Mucosa of descending colon (tissue), 3 donors: ENCODE measurements at places on chromosomes 4 and X. TPM values are rescaled to one million over a fixed set of nuclear protein-coding genes. Genes with fewer than 3 reads are reported as not detected.

GJB1 gene
- 78.9 TPM for total RNA-seq

GPR50 gene
- total RNA-seq = not detected

GPRASP1 gene
- 3.4 TPM for total RNA-seq

IL2RG gene
- total RNA-seq = 27.7 TPM

DNA sequence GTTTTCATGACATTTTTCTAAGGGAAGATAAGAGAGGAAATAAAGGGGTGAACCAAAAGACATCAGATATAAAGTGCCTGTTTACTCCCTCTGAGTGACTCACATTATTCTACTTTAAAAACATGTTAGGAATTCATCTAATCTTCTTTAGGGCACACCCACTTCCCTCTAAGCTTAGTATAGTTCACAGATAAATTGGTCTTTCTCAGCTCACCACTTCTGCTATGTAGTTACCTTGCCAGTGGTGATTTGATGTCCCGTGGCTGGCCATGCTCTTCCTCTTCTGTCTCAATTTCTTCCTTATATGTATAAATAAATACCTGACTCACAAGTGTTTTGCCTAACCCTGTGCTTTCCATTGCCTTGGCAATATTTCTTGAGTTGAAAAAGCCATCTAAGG is 96.8 kb downstream of the PDLIM5 start:
- no peak for DNase-seq
